ENCODE measurements at places on chromosomes 1 and 21.

GRCh38 chr1:12600880-12601633 is 17.0 kb downstream of the DHRS3 start:
- no peak for DNase-seq

DNA sequence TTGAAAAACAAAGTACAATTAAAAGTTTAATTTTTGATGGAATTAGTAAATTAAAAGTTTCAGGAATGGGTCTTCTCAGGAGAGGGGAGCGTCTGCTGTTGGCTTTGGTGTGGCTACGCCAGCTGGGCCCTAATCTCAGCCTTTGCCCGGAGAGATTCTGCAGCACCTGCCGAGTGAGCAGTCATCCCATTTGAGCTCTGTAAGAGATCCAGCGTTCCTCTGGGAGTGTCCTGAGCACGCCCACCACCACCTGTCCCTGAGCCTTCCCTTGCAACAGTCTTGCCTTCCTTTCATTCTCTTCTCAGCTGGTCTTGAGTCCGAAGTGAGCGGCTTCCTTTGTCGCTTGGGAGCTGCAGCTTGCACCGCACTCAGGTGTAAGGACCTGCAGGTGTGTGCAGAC is 263.1 kb downstream of the CAMTA1 start:
- DNase-seq = no peak

DNA sequence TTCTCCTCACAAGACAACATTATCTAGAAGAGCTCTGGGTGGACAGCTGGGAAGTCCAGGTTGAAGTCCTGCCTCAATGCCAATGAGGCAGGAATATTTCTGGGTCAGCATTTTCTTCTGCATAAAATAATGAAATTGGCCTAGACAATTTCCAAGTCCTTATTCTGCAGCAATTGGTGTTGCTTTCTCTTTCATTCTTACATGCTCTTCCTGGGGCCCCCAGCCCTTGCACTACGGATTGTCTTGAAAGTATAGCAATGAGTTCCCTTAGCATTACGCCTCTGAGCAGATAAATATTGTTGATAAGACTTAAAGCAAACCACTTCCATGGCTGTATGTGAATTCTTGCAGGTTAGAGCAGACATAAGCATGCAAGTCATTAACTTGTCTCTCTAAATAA is 188.5 kb downstream of the TGFBR3 start:
- DNase-seq = no peak

DNA sequence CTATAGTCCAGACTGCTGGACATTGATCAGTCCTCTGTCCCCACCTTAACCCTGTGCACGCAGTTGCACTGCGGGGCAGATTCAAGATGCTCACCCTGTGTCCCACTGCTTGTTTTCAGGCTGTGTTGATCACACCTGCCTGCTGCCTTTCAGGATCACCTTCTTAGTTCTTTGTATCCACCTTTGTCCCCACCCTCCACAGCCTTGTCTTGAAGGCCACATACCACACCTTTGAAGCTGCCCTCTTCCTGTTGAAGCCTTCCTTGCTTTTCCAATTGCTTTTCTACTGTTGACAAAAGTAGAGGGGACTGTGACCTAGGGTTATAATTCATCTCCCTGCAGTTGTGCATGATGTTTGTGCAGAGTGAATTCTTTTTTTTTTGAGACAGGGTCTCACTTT is 32.7 kb downstream of the UCK2 start:
- no peak for DNase-seq

- DNase-seq = no peak
These were observed 38.5 kb upstream of the TDRD10 start for GRCh38 chr1:154463512-154463990.

- DNase-seq = peak; percentile 58
These were observed 33.1 kb upstream of the C1orf146 start for GRCh38 chr1:92184632-92185031.

- no peak for DNase-seq
These were observed 43.5 kb downstream of the TRIM33 start for GRCh38 chr1:114467491-114467890.

- no peak for DNase-seq
These were observed 2.3 kb downstream of the AGPAT3 start for GRCh38 chr21:43867332-43867703.

DNA sequence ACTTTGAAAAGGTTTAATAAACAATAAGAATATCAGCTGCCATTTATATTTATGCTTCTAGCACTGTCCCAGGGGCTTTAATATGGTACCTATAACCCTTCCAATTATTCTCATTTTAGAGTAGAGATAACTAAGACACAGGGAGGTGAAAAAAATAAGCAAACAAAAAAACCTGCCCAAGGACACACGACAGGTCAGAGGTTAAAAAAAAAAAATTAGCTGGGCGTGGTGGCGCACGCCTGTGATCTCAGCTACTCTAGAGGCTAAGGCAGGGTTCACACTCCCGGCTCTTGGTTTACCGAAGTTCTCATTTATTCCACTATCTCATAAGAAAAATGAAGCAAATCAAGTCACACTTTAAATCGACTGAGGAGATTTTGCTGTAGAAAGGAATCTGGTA is 34.7 kb upstream of the CNN3 start:
- no peak for DNase-seq

DNA sequence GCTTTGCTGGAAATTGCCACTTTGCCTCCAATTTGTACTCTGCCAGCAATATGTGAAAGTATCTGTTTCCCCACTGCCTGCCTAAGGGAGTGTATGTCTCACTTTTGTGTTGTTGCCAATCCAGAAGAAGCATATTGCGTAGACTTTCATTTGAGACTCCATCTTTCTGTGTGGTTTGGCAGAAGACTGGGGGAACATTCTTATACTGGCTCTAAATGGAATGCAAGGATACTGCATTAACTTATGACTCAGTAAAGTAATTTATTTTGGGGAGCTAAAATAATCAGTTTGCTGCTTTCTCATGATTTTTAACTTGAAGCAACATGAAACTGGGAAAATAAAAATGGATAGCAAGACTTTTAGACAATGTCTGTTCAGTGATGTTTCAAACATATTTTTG is 107.7 kb upstream of the TMPRSS2 start:
- peak; percentile 93 for DNase-seq

DNA sequence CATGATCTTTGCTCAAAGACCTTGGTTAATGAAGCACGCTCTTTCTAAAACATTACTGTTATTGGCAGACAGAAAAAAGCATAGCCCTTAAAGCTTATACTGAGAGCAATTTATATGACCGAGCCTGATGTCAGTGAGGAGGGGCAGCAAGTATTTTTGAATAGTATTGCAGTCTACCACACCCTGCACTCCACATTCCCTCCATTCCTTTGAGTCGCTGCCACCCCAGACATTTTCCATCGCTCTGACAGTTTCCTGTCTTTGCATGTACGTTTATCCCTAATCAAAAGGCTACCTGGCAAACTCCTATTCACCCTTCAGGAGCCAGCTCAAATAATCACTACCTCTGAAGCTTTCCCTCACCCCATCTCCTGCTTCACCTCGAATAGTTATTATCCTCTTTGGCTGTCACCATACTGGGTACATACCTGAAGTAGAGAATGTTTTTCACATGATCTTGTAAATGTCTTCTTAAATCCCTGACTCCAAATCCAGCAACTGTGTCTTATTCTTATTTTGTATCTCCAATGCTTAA is 5.5 kb upstream of the JUN start:
- no peak for DNase-seq

- peak; percentile 11 for DNase-seq
These were observed 16.8 kb upstream of the JAK1 start for GRCh38 chr1:64983110-64983509.

- DNase-seq = peak; percentile 60
These were observed 42.9 kb downstream of the FMN2 start for GRCh38 chr1:240134596-240134995.

GRCh38 chr1:175864625-175865024 is 121.2 kb upstream of the TNR start:
- no peak for DNase-seq

DNA sequence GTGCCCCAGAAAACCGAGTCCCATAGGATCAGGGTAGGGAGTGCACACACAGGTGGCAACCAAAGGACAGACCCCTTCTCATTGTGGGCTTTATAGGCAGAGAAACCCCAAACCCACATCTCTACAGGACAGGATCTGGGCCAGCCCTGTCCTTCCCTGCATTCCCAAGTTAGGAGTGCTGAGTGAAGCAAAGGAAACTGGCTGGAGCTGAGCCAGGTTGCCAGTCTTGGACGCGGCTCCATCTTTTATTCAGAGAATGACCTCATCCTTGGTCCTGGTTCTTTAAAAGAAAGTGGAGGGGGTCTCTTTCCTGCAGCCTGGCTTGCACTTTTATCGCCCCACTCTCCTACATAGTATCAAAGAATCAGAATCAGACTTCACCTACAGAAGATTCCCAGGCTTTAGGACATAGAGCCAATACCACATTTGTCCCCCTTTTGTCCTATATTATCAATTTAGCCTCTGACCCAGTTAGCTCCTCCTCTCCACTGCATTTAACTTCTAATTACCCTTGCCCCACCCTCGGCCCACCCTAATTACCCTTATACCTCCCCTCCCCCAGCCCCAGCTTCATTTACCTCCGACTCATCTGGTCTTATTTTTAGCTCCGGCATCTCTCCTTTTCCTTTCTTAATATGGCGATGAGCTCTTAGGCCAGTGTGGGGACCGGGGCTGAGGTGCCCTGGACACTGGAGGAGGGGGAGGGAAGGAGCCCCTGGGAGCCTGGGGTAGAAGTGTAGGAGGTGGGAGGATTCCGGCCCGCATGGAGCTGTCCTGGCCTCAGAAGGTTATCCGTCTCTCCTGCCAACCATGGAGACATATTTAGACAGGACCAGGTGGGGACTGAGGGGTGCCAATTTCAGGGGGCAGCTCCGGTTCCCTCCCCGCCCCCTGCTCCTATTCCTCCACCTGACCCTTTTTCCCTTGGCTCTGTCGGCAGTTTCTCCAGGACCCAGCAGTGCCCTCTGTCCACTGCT is at the start of gene CASQ1:
Gene CASQ1, plus strand, starts transcription at position 927 of the 977 bp plus-strand sequence. CDS start 177 bp downstream, outside the sequence.
- peak; percentile 21 for DNase-seq

DNA sequence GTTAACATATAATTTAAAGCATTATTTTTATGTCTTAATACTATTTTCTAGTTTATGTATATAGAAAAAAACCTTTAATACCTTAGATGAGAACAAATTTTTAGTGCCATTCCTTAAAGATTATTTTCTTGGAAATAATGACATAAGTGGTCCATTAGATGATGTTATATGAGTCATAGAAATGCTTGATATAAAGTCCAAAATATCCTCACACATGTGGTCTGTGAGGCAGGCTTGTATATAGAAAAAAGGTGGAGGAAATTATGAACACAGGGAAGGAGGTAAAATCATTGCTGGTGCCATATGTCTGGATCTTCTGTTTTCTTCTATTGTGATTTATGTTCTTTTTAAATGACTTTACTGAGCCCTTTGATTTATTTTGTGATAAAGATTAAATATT is 79.3 kb downstream of the MAP3K7CL start:
- peak; percentile 61 for DNase-seq

DNA sequence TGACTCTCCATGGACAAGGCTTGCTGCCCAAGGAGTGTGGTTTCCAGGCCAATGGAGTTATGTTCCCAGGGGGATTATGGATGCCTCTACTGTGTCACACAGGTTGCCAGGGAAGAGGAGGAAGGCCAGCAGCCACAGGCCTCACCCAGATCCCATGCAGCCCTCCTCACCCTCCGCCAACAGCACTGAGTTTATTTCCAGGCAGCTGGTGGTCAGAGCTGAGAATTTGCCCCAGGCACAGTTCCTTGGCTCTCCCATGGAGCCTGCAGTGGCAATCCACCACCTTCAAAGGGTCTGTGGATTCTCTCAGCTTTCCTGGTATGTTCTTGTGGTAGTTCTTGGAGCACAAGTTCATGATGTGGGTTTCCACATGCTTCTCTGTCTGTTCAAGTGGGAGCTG is 79.2 kb downstream of the NTNG1 start:
- no peak for DNase-seq

- no peak for DNase-seq
These were observed 70.7 kb downstream of the ABCA4 start for GRCh38 chr1:94050254-94050653.

DNA sequence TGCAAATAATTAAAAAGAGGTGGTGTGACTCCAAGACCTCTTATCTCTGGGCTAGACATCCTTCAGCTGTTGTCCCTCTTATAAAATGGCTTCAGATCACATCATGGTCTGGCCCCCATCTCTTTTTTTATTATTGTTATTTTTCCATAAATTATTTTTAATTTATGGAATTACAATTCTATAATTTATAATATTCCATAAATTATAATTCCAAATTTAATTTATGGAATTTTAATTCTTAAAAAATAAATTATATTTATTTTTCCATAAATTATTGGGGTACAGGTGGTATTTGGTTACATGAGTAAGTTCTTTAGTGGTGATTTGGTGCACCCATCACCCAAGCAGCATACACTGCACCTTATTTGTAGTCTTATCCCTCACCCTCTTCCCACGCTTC is 65.9 kb upstream of the GJA5 start:
- DNase-seq = no peak

- no peak for DNase-seq
These were observed 56.7 kb downstream of the PTGS2 start for GRCh38 chr1:186623551-186623950.

- DNase-seq = no peak
These were observed 25.8 kb downstream of the EPHA2 start for GRCh38 chr1:16129921-16130543.

DNA sequence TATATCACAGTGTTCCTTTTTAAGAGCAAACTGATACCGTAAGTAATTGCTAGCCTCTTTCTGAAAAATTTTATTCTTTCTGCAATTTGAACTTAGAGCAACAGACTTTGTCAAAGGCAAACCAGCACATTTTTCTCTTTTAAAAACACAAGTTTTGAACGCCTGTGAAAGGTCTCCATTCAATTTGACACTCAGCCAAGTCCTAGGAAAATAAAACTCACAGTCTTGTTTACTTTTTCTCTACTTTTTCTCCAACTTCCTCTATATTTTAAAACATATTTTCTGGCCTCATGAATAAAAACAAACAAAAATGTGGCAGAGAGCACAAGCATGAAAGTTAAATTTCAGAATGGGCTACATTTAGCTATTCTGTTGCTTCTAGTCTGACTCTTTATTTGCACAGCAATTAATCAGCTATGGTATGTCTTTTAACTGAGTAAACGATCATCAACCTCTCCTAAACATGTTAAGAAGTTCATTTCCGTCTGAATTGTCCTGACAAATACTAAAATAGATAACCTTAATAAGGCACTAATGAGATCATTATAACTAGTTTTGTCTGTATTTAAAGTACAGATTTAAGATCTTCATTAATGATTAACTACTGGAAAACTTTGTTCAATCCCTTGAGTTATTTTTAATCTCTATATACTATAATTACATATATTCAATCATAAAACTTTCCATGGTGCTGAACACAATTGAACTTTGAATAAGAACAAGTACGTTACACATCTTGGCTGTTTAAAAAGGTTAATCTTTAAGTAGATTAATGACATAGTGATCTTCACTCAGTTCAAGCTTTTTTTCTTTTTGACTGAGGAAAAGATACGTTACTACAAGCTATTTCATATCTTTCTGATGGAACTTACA is 550.6 kb downstream of the PTBP2 start:
- no peak for DNase-seq
